ENCODE measurements at places on chromosomes 5 and 9.

DNA sequence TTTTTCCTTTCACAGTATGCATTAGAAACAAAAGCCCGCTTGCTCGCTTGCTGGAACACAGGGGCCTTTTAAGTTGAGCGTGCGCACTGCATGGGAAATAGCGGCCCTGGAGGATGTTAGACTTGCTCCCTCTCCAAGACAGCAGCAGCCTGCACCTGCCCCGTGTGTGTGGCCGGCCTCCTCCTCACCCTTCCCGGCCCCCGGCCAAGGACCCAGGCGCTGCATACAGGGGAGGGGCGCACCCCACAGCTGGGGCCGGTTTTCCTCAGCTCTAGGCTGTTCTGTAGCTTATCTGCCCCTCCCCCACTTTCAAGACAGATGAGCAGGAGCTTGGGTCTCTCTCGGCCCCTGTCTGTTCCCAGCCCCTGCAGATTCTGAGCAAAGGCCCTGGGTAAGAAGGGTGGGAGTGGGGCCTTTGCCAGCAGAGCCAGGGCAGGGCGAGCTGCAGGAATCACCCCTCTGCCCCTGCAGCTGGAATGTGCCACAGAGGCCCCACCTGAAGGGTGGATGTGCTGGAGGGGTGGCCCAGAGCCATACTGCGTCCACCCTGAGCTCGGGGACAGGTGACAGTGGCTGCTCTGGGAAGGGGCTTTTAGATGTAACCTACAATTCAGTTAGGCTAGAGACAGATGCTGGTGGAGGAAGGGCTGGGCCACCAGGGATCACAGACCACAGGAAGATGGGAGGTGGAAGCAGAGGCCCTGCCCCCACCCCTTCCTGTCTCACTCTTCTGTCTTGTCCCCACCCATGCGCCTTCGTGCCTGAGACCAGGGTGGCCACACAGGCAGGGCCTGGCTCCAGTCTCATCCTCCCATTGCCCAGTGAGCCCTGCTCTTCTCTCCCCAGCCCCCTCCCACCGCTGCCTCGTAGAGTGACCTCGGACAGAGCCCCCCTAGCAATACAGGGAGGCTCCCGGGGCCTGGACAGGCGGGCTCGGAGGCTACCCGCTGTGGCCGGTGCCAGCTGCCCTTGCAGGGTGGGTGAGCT is 132.4 kb downstream of the DAB2IP start:
- DNase-seq, result no peak

- DNase-seq, result peak; percentile 37
Measured at GRCh38 chr5:125064621-125065438, 318.4 kb upstream of the ZNF608 start.

GRCh38 chr5:137613554-137614265 is 114.6 kb upstream of the SPOCK1 start:
- peak; percentile 22 for DNase-seq

DNA sequence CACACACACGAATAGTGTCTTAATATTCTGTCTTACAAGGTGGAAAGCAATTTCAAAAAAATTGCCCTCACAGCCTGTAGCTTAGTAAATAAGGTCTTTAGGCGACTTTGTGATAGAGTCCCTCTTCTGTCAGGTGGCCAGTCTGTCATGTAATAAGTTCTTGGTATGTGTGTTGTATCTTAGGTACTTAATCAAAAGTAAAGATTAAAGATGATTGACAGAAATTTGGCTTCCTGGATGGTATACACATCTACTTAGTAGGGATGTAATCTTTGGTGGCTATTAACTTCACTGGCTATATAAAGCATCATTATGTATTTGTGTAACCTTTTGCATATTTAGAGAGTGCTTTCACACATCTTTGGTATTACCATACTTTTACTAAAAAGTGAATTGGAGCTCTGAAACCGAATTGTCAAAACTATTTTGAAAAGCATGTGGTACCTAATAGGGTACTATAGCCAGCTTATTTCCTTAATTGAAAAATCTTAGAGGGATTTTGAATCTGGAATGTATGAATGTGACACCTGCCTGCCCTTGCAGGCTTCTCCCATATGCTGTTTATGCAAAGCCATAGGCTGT is 3.4 kb downstream of the G3BP1 start:
- no peak for DNase-seq

- DNase-seq, result peak; percentile 31
Measured at GRCh38 chr5:98474782-98475181, 298.7 kb upstream of the RGMB start.

DNA sequence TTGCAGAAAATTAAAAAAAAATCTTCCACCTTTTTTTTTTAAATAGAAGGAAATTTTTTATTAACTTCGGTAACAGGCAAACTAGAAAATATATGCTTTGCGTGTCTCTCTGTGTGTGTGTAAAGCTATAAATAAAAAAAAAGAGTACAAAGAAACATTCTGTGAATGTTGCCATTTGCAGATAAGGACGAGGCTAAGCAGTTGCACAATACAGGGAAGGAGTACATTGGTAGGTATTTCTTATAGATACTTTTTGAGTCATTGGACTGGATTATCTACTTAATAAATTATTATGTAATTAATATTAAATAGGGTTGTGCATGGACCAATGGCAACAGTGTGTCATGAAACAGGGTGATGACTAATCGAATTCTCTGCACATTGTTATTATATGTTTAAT is 102.4 kb downstream of the CAMK4 start:
- no peak for DNase-seq

Measured in AG10803 (cell line).